ENCODE measurements at places on chromosomes 1 and 21.

- DNase-seq = no peak
Observed at GRCh38 chr1:116392717-116393404, 19.8 kb downstream of the ATP1A1 start.

GRCh38 chr1:9399510-9400424 lies 107.1 kb downstream of the SPSB1 start:
- peak; percentile 75 for DNase-seq

GRCh38 chr1:17719874-17720273 lies 35.3 kb upstream of the ACTL8 start:
- DNase-seq = no peak

DNA sequence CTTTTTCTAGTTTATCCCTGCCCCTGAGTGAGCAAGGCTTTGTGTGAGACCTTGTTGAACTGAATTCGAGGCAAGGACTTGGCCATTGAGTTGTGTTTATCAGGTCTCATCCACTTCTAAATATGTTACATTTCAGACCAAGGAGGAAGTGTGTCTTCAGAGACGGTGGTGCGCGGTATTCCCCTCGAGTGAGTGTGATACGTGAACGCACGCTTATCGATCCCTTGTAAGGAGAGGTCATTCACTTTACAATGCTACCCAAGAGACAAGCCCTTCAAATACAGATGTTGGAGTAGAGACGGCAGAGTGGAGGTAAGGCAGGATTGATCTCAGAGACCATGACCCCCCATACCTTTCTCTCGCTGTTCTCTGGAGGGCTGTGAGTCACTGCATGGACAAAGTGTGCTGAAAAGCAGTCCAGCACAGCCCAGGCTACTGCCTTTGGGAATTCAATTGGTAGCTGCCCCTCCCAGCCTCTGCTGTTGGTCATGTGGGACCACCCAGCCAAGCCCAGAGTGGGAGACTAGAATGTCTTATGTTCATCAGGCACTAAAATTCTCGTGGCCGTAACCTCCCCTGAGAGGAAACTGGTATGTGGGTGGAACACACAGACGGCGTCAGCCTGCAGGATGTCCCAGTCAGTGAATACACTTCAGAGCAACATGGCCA lies 16.3 kb upstream of the MTARC1 start:
- DNase-seq = no peak

DNA sequence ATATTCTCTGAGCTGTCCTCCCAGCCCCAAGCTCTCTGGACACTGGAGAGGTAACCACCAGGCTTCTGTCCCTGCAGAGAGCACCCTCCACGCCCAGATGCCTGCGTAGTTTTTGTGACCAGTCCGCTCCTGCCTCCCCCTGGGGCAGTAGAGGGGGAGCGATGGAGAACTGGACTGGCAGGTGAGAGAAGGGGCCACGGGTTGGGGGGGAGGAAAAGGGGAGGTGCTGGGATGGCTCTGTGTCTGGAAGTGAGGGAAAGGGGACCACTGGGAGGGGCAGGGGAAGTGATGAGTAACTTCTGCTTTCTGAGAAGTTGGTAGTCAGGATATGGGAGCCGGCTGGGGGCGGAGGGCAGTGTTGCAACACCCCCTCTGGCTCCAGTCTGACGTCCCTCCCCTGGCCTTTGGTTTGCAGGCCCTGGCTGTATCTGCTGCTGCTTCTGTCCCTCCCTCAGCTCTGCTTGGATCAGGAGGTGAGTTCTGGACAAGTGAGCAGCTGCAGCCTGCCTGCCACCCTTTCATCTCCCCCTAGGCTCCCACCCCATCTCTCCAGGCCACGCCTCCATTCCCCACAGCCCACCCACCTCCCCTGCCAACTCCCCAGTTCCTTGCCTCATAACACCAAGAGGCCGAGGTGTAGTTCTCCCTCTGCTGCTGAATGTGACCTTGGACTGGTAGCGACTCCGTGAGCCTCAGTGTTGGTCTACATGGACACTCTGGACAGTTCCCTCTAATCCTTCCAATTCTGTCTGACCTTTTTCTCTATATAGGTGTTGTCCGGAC lies 3.1 kb downstream of the ADAMTSL4 start:
- peak; percentile 73 for DNase-seq

DNA sequence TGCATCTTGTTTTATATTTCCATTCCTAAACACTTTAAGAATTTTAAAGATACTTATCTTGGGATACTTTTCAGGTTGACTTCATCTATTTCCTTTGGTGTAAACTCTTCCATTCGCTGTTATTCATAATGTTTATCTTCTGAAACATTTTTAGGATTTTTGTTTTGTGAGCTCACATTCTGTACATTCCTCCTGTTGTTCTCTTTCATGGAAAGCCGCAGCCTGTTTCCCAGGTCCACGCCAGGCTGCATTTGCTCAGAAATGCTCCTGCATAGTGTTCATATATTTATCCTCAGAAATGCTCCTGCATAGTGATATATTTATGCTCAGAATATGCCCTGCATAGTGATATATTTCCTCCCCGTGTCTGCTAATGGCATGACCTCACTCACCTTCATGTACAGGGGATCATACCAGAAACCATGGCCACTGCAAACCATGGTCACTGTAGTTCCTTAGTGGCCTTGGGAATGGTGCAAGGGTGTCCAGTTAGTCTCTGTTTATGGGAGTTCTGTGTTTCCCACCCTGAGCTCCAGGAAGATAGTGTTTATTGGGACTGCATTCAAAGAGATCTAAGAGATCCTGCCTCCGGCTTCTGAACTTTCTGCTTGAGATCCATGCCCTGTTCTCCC lies 153.9 kb upstream of the GREM2 start:
- DNase-seq = no peak

DNA sequence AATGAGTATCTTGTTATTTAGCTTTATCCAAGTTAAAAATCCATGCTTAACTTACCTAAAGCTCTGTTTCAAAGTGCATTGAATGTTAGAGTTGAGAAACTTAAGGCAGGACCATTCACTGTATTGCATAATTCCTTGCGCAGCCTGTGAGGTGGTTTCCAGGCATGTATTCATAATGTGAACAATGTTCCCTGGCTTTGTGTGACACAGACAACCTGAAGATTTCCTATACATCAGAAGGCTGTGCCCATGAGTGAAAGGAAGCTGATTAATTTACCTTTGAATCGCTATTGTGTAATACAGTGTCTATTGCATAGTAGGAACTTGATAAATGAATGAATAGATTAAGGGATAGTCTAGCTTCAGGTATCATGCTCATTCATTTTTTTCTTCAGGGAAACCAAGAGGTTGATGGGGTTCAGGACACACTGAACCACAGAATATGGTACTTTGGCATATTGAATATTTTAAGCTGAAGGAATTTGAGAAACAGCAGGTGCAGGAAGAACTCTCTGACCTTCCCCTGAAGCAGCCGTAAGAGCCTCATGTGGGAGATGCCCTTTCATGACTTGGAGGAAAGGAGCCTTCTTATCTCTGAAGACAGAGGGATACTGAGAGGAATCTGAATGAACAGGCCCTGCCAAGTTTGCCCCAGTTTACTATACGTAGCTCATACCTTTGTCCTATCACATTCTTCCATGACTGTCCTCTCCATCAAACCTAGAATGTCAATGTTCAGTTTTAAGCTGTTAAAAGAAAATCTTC lies 88.6 kb upstream of the GNG12 start:
- no peak for DNase-seq
